ENCODE measurements at places on chromosomes 6 and 20. TPM values are rescaled to one million over a fixed set of nuclear protein-coding genes. Genes with fewer than 3 reads are reported as not detected.

- DNase-seq: peak; percentile 55
These were observed 4.5 kb downstream of the SNAI1 start for GRCh38 chr20:49987015-49987867.

The EFCAB8 gene
- not detected for total RNA-seq

GRCh38 chr6:26501482-26501986, 1.4 kb downstream of the BTN1A1 start:
- DNase-seq: no peak

- peak; percentile 13 for DNase-seq
These were observed 127.4 kb downstream of the ADGRG6 start for GRCh38 chr6:142429195-142429594.

DNA sequence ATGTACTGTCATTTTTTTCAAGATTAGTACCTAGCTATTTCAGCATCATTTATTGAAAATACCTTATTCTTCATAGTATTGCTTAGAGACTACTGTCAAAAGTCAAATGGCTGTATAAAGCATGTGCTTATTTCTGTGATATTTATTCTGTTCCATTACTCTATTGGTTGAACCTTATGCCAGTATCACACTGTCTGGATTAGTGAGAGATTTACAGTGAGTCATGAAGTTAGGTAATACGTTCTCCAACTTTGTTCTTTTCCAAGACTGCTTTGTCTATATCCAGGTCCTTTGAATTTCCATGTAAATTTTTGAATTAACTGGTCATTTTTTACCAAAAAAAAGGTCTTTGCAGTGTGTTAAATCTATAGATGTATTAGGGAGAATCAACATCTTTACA, 18.6 kb upstream of the RNF217 start:
- no peak for DNase-seq

The MUC21 gene
- not detected for total RNA-seq

All from Daoy (cell line).